ENCODE measurements at places on chromosomes 12 and 14.

DNA sequence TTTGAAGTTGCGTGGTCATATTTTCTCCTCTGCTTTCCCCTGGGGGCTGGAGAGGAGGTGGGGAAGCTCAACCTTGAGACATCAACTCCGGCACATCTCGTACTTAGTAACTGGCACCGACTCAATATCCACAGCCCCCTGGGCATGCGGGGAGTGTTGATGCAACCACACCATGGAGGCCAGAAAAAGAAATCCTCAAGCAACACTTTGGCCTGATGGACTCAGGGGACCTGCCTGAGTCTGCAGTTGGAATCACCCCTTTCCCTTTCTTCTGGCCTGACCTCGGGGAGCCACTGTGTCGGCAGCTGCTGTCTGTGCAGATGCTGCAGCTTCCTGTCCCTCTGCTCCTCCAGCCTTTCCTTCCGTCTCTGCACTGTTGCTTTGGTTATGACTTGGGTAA is 11.4 kb upstream of the AACS start:
- no peak for DNase-seq

GRCh38 chr12:95582230-95583058 is 31.2 kb upstream of the USP44 start:
- DNase-seq: no peak

GRCh38 chr12:23421556-23421955 is 527.9 kb downstream of the SOX5 start:
- DNase-seq: no peak

GRCh38 chr12:105986779-105987684 is 151.7 kb downstream of the NUAK1 start:
- DNase-seq: no peak

GRCh38 chr14:76846331-76847047 is 20.3 kb downstream of the LRRC74A start:
- DNase-seq: no peak

All from activated CD4-positive, alpha-beta T cell treated with anti-CD3 and anti-CD28 coated beads, Interleukin-2, amount 50 U/mL, for 48 hours (primary cell).